ENCODE measurements at places on chromosomes 11 and 22.

- no peaks in the 10 kb centered on the region for H3K36me3 ChIP-seq
- H3K27ac ChIP-seq, result no peak overlapping the region
- no peaks in the 10 kb centered on the region for H3K4me1 ChIP-seq
- H3K27me3 ChIP-seq, result no peaks in the 10 kb centered on the region
- no peak for DNase-seq
Measured at GRCh38 chr11:126547161-126547560, 191.7 kb downstream of the ST3GAL4 start.

GRCh38 chr22:32897400-32897799, 95.9 kb downstream of the TIMP3 start:
- no peak overlapping the region for H3K27ac ChIP-seq
- no peak overlapping the region for H3K4me3 ChIP-seq
- no peak for DNase-seq
- no peaks in the 10 kb centered on the region for H3K36me3 ChIP-seq

DNA sequence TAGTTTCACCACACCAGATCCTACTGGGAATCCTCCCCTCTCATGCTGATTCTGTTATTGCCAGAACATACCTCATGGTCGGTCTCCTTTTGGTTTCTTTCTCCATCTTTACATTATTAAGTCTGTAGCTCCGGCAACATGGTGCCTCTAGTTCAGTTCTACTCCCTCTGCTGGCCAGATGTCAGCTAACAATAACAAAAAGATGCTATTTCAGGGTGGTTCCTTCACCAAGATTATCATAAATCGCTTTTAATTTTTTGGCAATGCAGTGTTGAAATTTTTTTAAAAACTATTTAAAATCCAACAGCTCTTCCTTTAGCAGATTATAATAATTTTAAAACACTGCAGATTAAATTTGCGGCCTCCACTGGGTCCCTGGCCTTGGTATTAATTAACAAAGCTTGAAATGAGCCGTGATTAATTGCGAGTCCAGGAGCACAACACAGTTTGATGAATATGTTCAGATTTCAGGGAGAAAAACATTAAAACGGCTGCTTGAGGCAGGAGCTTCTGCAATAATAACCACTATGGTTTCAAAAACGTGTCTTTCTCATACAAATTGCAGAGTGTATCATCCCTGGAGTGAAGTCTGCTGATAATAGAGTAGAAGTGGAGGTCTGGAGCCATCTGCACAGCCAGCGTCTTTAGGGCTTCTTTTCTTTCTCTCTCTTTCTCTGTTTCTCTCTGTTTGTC, 492.9 kb upstream of the KIRREL3 start:
- no peak overlapping the region for H3K4me3 ChIP-seq
- no peaks in the 10 kb centered on the region for H3K36me3 ChIP-seq
- no peak overlapping the region for H3K27ac ChIP-seq
- no peaks in the 10 kb centered on the region for H3K4me1 ChIP-seq
- DNase-seq, result no peak

DNA sequence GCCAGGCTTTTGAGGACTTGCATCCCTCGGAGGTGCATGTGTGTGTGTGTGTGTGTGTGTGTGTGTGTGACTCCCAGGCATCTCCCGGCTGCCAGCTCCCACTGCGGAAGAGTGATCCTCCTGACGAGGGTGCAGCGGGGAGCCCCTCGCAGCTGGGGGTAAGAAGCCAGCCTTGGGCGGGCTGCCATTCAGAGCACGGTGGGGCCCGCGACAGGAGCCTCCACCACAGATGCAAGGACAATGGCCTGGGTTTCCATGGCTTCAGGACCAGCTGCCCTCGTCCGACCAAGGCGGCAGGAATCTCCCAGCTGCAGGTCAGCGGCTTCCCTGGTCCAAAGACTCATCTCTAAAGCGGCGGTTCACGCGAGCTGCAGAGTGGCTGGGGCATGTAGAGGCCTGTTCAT, 908.5 kb downstream of the BRD1 start:
- H3K36me3 ChIP-seq, result no peaks in the 10 kb centered on the region
- H3K4me1 ChIP-seq, result no peaks in the 10 kb centered on the region
- H3K27me3 ChIP-seq, result no peaks in the 10 kb centered on the region
- no peak overlapping the region for H3K27ac ChIP-seq

GRCh38 chr22:30234786-30235470, 11.6 kb downstream of the LIF start:
- no peaks in the 10 kb centered on the region for H3K27me3 ChIP-seq
- no peak overlapping the region for H3K4me3 ChIP-seq
- no peak overlapping the region for H3K27ac ChIP-seq

- DNase-seq, result no peak
- H3K4me3 ChIP-seq, result no peak overlapping the region
- H3K27me3 ChIP-seq, result no peaks in the 10 kb centered on the region
- H3K27ac ChIP-seq, result no peak overlapping the region
- no peaks in the 10 kb centered on the region for H3K4me1 ChIP-seq
- no peaks in the 10 kb centered on the region for H3K36me3 ChIP-seq
Measured at GRCh38 chr11:93072229-93072914, 102.9 kb downstream of the MTNR1B start.

GRCh38 chr11:94895451-94895850, 77.9 kb downstream of the CWC15 start:
- peaks cover 8% of the 10 kb centered on the region for H3K36me3 ChIP-seq
- H3K4me3 ChIP-seq, result no peak overlapping the region
- H3K27ac ChIP-seq, result no peak overlapping the region
- DNase-seq, result no peak
- H3K4me1 ChIP-seq, result no peaks in the 10 kb centered on the region
- no peaks in the 10 kb centered on the region for H3K27me3 ChIP-seq

DNA sequence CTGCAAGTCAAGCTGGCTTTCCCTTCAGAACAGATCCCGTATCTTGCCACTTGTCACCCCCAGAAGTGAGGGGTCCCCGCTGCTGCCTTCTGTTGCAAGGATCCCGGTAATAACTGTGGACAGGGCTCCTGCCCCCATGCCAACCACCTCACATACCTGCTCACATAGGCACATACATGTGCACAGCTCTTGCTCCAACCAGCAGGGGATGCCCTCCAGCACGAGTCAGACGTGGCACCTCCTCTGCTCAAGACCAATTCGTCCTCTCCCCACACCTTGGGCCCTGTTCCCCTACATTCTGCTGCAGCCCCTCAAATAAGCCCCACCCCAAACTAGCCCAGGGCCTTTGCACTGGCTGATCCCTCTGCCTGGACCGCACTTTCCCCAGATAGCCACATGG, 163.3 kb downstream of the CRYBB2 start:
- no peaks in the 10 kb centered on the region for H3K4me1 ChIP-seq
- H3K27ac ChIP-seq, result no peak overlapping the region
- no peak overlapping the region for H3K4me3 ChIP-seq
- H3K27me3 ChIP-seq, result no peaks in the 10 kb centered on the region
- no peak for DNase-seq

GRCh38 chr11:128956401-128957201, 13.9 kb upstream of the TP53AIP1 start:
- H3K27me3 ChIP-seq, result no peaks in the 10 kb centered on the region
- H3K36me3 ChIP-seq, result no peaks in the 10 kb centered on the region
- H3K27ac ChIP-seq, result no peak overlapping the region

DNA sequence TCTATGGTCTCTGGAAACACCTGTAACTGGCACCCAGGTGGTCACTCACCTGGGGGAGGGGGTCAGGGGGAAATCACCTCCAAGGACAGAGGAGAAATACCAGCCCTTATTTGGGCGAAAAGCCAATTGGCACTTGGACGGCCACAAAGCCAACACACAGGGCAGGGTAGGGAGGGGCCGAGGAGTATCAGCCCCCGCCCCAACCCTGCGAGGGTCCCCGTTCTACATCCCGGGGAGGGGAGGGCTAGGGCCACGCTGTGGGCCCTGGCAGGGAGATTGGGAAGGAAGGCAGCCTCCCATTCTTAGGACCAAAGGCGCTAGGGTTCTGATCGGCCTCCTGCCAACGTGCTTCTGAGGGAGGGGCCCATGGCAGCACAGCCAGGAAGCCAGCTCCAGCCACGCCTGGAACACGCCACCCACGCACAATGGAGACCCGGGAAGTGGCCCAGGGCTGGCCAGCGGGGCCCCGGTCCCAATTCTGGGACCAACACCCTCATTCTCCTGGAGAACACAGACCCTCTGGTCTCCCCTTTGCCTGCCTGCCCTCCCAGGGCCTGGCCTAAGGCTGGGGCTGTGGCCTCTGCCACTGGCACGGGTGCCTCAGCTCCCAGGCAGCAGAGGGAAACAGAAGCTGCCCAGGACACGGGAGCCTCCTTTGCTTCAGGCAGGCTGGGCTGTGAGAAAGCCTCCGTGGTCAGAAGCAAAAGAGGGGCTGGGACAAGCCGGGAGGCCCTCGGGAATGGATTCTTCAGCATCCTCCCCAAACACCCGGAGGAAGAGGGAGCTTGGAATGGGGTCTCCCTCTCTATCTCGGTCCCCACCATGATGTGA, 7.4 kb downstream of the CBX6 start:
- DNase-seq, result no peak
- H3K36me3 ChIP-seq, result peaks cover 21% of the 10 kb centered on the region
- H3K4me1 ChIP-seq, result peaks cover 64% of the 10 kb centered on the region

DNA sequence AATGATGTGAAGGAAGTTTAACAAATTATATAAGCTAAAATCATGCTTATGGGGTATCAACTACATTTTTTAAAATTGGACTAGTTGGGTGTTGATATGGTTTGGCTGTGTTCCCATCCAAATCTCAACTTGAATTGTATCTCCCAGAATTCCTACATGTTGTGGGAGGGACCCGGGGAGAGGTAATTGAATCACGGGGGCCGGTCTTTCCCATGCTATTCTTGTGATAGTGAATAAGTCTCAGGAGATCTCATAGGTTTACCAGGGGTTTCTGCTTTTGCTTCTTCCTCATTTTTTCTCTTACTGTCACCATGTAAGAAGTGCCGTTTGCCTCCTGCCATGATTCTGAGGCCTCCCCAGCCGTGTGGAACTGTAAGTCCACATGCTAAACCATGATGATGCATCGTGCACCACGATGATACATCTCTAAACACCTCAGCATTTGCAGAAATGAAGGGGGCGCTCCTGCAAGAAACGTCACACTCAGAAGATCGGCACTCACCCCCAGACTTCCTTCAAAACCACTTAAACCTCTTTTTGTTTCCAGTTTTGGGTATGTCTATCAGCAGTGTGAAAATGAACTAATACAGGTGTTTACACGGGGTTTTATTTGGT, 340.0 kb downstream of the SHANK2 start:
- H3K4me3 ChIP-seq, result no peak overlapping the region
- H3K4me1 ChIP-seq, result no peaks in the 10 kb centered on the region
- DNase-seq, result no peak
- H3K36me3 ChIP-seq, result no peaks in the 10 kb centered on the region
- no peak overlapping the region for H3K27ac ChIP-seq

DNA sequence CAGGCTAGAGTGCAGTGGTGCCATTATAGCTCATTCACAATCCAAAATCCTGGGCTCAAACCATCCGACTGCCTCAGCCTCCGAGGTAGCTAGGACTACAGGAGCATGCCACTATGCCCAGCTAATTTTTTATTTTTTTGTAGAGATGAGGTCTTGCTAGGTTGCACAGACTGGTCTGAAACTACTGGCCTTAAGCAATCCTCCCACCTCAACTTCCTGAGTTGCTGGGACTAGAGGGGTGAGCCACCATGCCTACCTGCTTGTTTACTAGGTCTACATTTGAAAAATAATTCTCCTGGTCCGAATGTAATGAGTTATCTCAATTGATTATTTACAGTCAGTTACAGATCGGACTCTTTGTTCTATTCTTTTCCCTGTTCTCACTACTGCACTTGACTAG, 22.0 kb downstream of the TAF1D start:
- H3K36me3 ChIP-seq, result peaks cover 17% of the 10 kb centered on the region
- no peak overlapping the region for H3K4me3 ChIP-seq
- no peaks in the 10 kb centered on the region for H3K27me3 ChIP-seq
- no peaks in the 10 kb centered on the region for H3K4me1 ChIP-seq

GRCh38 chr11:65554057-65554818, 3.9 kb downstream of the LTBP3 start:
- no peak overlapping the region for H3K4me3 ChIP-seq
- H3K4me1 ChIP-seq, result peaks cover 10% of the 10 kb centered on the region
- no peak for DNase-seq
- peaks cover 40% of the 10 kb centered on the region for H3K36me3 ChIP-seq
- H3K27ac ChIP-seq, result peak overlapping the region; percentile 97

DNA sequence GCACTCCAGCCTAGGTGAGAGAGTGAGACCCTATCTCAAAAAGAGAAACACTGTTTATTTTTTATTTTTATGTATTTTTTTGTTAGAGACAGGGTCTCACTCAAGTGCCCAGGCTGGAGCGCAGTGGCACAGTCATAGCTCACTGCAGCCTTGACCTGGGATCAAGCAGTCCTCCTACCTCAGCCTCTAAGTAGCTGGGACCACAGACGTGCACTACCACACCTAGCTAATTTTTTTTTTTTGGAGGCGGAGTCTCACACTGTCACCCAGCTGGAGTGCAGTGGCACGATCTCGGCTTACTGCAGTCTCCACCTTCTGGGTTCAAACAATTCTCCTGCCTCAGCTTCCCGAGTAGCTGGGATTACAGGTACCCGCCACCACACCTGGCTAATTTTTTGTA, 6.4 kb downstream of the RBX1 start:
- no peak for DNase-seq
- no peaks in the 10 kb centered on the region for H3K27me3 ChIP-seq
- no peak overlapping the region for H3K4me3 ChIP-seq
- no peak overlapping the region for H3K27ac ChIP-seq
- H3K36me3 ChIP-seq, result peaks cover 18% of the 10 kb centered on the region

DNA sequence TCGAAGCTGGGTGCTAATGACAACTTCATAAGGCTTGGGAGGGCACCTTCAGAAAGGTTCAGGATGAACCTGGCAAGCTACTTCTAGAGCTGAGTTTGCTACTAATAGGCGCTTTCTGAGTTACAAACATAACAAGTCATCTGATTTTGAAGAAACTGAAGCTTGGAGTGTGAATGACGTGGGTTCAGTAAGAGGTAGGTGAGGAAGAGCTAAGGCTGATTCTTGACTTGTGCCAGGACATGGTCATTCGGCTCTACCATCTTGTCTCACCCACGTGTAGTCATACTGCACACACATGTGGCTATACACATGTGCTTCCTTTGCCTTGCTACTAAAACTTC, 56.4 kb downstream of the SWAP70 start:
- no peak for DNase-seq
- H3K4me1 ChIP-seq, result peaks cover 43% of the 10 kb centered on the region
- peaks cover 10% of the 10 kb centered on the region for H3K36me3 ChIP-seq

DNA sequence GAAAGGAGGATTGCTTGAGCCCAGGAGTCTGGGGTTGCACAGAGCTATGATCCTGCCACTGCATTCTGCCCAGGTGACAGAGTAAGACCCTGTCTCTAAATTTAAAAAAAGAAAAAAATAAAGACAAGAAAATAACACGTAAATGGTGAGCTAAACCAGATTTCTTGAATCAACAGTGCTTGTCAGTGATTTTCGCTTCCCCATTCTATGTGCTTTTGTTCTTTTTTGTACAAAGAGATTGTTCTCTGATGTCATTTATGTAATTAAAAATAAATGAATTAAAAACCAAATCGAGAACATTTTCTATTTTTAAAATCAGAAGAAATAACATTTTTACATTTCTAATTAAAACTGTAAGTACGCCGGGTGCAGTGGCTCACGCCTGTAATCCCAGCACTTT, 19.8 kb upstream of the SLC29A2 start:
- no peak overlapping the region for H3K4me3 ChIP-seq
- no peaks in the 10 kb centered on the region for H3K27me3 ChIP-seq
- H3K4me1 ChIP-seq, result peaks cover 2% of the 10 kb centered on the region

All from ascending aorta (tissue), 2 donors.